Activated T-helper 2 cell treated with anti-CD3 and anti-CD28 coated beads, Interferon-gamma antibody, Interleukin-2, Interleukin-4, amounts not matched to agents 10 μg/mL and 5 μg/mL and 100 μg/mL, durations not matched to agents 14 hours and 24 hours and 36 hours (primary cell): ENCODE measurements at places on chromosomes 5 and 9. TPM values are rescaled to one million over a fixed set of nuclear protein-coding genes. Genes with fewer than 3 reads are reported as not detected.

Gene NMUR2
- not detected in 2 replicates for total RNA-seq

Gene SPATA31E1
- not detected in 2 replicates for total RNA-seq

Gene HTR4
- total RNA-seq = not detected in 2 replicates

Gene TRPM6
- 0.05 and 0.09 TPM in 2 replicates for total RNA-seq

Gene ADCY2
- total RNA-seq = not detected in 2 replicates

DNA sequence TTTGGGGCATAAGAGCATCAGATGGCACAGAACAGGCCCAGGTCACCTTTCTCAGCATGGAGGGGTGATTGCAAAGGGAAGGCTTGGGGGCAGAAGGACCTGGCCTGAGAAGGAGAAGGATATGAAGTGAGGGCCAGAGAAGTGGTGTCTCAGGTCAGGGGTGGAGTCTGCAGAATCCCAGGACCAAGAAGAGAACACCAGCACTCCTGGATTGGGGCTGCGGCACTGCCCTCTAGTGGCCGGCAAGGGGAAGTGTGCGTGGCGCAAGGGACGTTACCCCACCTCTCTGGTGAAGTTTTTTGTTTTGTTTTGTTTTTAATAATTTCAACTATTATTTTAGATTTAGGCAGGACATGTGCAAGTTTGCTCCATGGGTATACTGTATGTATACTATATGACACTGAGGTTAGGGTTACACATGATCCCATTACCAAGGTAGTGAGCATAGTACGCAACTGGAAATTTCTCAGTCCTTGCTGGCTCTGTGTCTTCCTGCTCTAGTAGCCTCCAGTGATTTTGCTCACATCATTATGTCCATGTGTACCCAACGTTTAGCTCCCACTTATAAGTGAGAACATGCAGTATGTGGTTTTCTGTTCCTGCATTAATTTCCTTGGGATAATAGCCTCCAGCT lies 1548.6 kb downstream of the EFNA5 start:
- DNase-seq = no peak

DNA sequence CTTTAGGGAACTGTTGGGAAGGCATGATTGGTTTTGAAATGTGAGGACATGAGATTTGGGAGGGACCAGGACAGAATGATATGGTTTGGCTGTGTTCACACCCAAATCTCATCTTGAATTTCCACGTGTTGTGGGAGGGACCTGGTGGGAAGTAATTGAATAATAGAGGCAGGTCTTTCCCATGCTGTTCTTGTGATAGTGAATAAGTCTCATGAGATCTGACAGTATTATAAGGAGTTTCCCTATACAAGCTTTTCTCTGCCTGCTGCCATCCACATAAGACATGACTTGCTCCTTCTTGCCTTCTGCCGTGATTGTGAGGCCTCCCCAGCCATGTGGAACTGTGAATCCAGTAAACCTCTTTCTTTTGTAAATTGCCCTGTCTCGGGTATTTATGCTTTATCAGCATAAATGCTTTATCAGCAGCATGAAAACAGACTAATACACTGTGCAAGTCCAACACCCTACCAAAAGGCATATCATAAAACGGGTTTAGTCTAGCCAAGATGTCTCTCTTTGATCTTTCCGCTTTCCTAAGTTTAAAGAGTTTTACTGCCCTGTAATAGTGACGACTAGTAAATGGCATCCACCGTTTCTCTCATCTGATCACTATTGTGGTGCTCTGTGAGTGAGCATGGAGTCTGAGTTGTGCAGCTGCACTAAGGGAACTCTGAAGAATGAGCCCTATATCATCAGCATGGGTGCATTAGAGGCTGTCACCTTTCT lies 12.9 kb upstream of the ZNF782 start:
- DNase-seq = no peak

DNA sequence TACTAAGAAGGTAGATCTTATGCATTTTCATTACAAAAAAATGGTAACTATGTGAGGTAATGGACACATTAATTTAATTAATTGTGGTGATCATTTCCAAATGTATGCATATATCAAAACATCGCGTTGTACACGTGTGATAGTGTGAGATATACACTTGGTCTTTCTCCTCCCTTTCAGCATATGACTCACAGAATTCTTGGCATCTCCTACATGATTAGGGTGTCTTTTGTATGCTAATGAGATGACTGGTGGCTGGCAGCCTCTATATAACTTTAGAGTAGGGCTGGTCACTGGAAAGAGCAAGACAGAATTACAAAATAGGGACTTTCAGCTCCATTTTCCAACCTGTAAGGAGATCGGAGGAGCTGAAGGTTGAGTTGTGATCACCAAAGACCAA lies 1167.6 kb downstream of the CDH12 start:
- no peak for DNase-seq

- DNase-seq = no peak
Observed at GRCh38 chr5:7169240-7169878, 226.6 kb upstream of the ADCY2 start.

DNA sequence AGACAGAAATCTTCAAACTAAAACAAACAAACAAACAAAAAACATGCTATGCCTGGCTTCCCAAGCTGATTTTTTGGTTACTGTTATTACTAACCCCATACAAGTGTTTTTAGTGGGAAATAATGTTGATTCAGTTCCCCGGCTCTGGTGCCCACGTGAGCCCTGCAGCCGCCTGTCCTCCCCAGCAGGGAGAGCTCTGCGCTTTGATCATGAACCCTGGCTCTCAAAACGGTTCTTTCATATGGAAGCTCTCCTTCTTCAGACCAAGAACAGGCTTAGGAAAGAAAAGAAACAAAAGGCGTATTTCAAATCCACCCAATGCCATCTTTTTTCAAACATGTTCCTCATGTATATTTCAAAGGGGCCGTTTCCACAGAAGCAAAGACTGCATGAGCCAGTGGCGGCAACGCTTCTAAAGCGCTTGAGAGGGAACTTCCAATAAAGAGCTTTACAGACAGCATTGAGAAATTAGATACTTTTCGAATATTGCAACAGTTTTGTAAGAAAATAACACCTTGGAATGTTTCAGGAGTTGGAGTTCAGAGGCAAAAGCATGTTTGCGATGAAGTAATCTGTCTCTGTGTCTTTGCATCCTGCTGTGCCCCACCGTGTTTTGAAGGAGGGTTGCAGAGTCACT lies 74.8 kb downstream of the ICE1 start:
- no peak for DNase-seq

- DNase-seq = no peak
Observed at GRCh38 chr5:107831612-107832395, 161.1 kb upstream of the EFNA5 start.

GRCh38 chr9:134682651-134683364 lies 41.2 kb downstream of the COL5A1 start:
- no peak for DNase-seq

DNA sequence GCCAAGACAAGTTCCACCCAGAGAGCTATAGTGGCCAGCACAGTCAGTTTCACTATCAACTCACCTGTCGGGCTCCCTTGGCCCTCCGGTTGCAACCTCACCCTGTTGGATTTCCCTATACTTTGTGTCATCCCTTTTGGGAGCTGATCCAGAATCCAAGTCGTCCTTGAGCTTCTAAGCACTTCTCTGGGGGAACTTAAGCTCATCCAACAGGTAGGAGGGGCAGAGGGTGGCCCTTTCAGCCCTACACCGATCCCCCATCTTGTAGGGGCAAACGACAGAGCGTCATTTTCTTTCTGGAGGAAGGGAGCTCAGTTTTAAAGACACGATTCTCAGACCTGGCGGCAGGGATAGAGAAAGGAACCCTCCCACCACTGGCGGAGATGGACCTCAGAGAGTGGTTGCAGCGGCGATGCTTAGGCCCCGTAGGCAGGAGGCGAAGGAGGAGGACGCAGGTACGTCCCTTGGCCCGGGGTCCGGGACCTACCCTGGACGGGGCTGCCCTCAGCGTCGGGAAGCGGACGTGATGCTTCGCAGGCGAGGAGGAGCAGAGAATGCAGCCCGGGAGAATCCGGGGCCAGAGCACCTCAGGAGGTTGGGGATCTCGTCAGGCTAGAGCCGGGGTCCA lies 519 bp downstream of the ZER1 start:
- no peak for DNase-seq

DNA sequence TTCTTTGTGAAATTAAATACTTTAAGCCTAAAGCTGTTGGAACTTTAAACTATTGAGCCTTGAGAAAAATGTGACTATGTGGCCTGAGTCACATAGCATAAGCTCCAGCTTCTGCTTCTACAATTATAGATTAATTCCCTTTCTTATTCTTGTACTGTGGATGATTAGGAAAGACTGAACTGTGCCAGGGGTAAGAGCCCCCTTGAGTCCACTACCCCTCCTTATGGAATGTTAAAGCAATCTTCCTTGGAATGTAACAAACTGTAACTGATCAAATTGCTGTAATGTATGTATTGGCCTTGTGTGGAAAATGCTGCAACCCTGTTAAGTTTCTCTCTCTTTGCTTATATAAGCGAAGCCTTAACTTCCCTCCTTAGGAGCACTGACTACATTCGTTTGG lies 273.2 kb downstream of the FAM170A start:
- no peak for DNase-seq

GRCh38 chr9:137280474-137281344 lies 3.2 kb downstream of the TOR4A start:
- DNase-seq = no peak

DNA sequence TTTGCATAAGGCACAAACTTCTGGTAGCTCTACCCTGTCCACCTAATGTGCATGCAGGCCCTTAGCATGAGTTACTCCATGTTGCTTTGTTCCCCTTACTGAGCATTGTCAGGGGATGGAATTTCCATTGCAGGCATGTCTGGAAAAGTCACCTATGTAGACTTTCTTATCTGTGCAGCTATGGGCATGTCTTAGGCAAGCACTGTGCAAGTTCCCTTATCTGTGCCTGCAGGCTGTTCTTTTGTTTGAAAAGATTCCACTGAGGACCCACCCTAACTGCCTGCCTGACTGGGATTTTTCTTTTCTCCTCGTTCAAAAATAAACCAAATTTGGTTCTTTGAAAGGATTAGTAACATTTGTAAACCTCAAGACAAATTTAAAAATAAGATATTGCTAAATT lies 587.0 kb downstream of the CDH18 start:
- no peak for DNase-seq

DNA sequence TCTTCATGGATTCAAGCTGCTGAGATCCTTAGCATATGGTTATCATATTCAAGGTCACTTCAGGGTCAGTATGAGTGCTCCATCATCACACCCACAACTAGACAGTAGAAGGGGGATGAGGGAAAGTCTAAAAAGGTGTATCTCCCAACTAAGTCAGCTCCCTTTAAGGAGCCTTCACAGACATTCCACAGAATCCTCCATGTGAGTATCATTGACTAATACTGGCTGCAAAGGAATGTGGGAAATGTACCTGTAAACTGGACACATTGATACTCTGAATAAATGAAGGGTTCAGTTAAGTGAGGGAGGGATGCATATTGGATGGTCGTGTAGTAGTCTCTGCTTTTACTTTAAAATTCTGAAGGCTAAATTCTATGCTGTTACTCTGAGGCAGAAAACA lies 330.7 kb downstream of the LRRC70 start:
- DNase-seq = no peak

GRCh38 chr9:135480071-135480939 lies 723 bp downstream of the PPP1R26 start:
- no peak for DNase-seq

DNA sequence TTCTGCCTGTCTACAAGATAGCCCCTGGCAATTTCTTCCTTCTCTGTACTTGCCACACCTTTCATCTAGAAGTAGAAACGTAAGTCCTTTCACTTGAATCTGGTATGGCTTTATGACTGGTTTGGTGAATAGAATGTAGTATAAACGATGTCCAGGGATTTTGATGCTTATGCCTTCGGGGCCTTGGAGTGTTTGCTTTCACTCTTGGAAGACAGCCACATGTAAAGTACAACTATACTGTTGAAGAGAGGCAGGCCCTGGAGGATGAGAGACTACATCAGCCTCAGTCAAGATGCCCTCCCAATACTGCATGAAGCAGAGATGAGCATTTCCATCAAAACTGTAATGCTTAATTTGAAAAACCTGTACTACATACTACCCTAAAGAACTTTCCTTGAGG lies 553.8 kb upstream of the C9orf72 start:
- DNase-seq = no peak

- no peak for DNase-seq
Observed at GRCh38 chr9:131754846-131755245, 15.0 kb upstream of the RAPGEF1 start.
